ENCODE measurements at places on chromosomes 11 and 22. TPM values are rescaled to one million over a fixed set of nuclear protein-coding genes. Genes with fewer than 3 reads are reported as not detected.

DNA sequence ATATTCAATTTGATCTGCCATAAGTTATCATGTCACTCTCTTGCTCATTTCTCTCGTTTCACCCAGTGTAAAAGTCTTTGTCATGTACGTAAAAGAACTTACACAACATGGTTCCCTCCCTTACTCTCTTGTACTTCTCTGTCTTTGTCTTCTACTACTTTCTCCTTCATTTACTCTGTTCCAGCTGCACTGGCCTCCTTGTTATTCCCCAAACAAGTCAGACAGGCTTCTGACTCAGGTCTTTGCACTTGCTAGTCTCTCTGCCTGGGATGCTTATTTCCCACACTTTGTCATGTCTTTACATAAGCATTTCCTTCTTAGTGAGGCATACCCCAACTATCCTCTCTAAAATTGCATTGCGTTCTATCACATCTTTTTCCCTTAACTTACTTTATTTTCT lies 117.3 kb downstream of the CYP2R1 start:
- peaks cover 2% of the 10 kb centered on the region for H3K27me3 ChIP-seq
- H3K36me3 ChIP-seq: no peaks in the 10 kb centered on the region
- H3K4me3 ChIP-seq: no peak overlapping the region
- no peaks in the 10 kb centered on the region for H3K4me1 ChIP-seq
- DNase-seq: no peak

The BAIAP2L2 gene
- total RNA-seq: not detected

DNA sequence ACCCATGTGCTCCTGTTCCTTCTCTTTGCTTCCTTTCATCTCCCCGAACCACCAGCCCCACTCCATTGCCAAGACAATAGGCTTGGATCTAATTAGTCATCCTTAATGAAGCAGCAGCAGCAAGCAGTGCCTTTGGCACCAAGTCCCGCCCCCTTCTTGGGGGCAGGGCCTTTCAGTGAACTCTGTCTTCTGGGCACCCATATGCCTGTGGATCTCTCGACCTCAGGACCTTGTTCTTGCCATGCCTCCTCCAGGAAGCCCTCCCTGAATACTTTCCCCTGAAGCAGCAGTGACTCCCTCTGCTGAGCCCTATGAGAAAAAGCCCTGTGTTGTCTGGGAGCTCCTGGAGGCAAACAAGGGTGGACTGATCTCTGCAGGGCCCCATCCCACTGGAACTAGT lies 32.1 kb downstream of the ARHGEF17 start:
- no peak for DNase-seq
- peaks cover 72% of the 10 kb centered on the region for H3K4me1 ChIP-seq
- H3K27ac ChIP-seq: peak overlapping the region; percentile 82

- peaks cover 4% of the 10 kb centered on the region for H3K36me3 ChIP-seq
- peak overlapping the region; percentile 83 for H3K27ac ChIP-seq
- H3K27me3 ChIP-seq: peaks cover 2% of the 10 kb centered on the region
- DNase-seq: no peak
Observed at GRCh38 chr22:37746366-37747079, 49.7 kb downstream of the TRIOBP start.

GRCh38 chr11:43359422-43359818 lies 700 bp downstream of the TTC17 start:
- H3K36me3 ChIP-seq: peaks cover 9% of the 10 kb centered on the region
- DNase-seq: peak; percentile 40
- H3K4me1 ChIP-seq: peaks cover 28% of the 10 kb centered on the region

The LGALS12 gene
- not detected for total RNA-seq

DNA sequence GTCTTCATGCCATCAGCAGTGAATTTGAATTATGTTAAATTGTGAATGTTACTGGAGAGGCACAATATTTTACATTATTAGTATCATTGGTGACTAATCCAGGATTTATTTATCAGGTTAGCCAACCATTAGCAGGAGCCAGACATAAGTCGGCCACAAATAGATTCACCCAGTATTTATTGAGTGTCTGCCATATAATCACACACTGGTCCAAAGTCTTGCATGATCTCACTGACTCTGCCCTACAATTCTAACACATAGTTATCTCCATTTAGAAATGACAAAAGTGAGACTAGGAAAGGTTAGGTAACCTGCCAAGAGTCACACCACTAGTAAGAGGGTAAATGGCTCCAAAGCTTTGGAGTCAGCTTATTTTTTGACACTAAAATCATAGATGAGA lies 179.6 kb downstream of the BLID start:
- peaks cover 73% of the 10 kb centered on the region for H3K4me1 ChIP-seq
- H3K27me3 ChIP-seq: no peaks in the 10 kb centered on the region
- H3K36me3 ChIP-seq: peaks cover 7% of the 10 kb centered on the region

The APOA5 gene
- not detected for total RNA-seq

The SCGB1D2 gene
- not detected for total RNA-seq

DNA sequence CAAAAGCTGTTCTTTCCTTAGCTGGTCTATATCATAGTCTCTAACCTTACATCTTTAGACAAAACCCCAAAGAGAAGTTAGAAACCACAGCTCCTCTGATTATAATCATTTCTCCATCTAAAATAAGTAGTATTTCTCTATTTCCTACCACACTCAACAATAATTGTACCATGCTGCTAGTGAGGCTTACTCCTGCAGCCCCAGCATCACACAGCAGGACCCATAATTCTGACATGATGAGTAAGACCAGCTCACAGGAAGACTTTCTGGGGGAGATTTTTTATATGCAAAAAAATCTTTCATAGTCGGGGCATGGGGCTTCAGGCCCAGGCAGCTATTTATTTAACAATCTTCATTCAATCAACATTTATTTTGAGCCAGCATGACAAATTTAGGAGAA lies 441.6 kb downstream of the DYNC2H1 start:
- no peaks in the 10 kb centered on the region for H3K36me3 ChIP-seq
- H3K27ac ChIP-seq: no peak overlapping the region
- H3K4me1 ChIP-seq: peaks cover 15% of the 10 kb centered on the region
- no peak overlapping the region for H3K4me3 ChIP-seq

DNA sequence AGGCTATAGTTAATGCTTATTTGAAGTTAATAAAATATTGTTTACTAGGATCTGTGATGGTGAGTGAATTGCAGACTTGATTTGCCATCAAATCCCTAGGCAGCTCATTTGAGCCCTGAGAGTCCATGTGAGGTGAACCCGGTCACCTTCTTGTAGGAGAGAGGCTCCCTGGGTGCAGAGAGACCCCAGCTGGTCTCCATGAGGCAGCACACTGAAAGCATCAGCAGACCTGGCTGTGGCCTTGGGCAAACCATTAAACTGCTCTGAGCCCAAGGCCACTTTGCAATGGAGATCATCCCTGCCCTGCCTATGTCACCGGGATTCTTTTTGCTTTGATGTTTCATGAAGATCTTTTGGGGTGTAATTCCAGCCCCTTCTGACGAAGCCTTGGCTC lies 125.2 kb downstream of the MICAL2 start:
- no peak overlapping the region for H3K4me3 ChIP-seq
- peak overlapping the region; percentile 97 for H3K27ac ChIP-seq
- H3K27me3 ChIP-seq: peaks cover 5% of the 10 kb centered on the region
- no peak for DNase-seq
